ENCODE measurements at places on chromosomes 7 and 10.

GRCh38 chr10:12103802-12104201 lies 25.7 kb upstream of the SEC61A2 start:
- DNase-seq = no peak

- no peak for DNase-seq
These were observed 14.8 kb upstream of the ZC3HAV1 start for GRCh38 chr7:139124084-139124914.

GRCh38 chr7:157011333-157012112 lies 1.1 kb upstream of the MNX1 start:
- no peak for DNase-seq

DNA sequence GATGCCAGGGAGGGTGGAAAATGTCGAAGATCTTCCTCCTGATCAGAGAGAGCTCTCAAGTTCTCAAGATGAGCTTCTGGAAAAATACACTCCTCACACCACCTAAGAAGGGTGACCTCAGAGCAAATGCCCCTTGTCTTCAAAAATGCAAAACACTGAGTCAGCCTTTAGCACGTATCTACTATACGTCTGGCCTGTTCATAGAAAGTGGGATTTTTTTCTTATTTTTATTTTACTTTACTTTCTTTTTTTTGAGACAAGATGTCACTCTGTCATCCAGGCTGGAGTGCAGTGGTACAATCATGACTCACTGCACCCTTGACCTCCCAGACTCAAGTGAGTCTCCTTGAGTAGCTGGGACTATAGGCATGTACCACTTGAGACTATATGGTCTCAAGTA lies 57.1 kb downstream of the AFAP1L2 start:
- DNase-seq = no peak

DNA sequence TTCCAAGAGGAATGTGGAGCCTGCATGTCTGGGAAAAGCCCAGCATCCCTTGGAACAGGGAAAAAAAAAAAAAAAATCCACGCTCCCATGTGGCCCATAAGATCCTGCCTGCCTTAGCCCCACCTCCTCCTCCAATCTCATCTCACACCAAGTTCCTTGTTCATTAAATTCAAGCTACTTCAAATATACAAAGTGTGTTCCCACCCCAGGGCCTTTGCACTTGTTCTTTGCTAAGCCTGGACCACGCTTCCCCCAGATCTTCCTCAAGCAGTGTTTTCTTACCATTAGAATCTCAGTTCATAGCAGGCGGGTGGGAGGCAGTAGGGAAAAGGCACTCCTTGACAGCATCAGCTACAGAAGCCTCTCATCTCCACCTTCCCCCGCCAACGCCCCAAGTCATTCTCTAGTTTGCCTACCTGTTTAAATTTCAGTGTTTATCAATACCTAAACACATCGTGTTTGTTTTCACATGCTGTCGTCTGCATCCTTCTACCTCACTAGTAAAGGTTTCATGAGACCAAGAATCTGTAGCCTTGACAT lies 262.8 kb downstream of the FGFR2 start:
- no peak for DNase-seq

All from activated CD8-positive, alpha-beta memory T cell treated with anti-CD3 and anti-CD28 coated beads for 4 hours (primary cell).